ENCODE measurements at places on chromosomes 7 and 10.

DNA sequence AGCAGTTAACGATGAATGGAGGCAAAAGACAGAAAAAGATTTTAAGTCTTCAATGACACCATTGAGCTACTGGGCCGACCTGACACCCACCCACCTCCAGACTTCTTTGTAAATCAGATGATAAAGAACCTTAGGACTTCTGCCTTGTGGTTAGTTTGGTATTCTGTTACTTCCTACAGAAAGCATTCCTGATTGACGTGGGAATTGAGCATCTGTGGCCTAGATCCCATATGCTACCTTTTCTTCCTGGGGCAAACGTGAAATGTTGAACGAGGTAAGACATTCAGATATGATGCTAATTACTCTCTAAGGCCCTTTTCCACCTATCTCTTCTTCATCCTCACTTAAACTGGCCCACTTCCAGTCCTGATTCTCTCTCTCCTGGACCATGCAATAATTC is 10.2 kb downstream of the PRLHR start:
- no peak for DNase-seq

- DNase-seq: peak; percentile 57
These were observed 10.3 kb downstream of the SFXN3 start for GRCh38 chr10:101041252-101041761.

DNA sequence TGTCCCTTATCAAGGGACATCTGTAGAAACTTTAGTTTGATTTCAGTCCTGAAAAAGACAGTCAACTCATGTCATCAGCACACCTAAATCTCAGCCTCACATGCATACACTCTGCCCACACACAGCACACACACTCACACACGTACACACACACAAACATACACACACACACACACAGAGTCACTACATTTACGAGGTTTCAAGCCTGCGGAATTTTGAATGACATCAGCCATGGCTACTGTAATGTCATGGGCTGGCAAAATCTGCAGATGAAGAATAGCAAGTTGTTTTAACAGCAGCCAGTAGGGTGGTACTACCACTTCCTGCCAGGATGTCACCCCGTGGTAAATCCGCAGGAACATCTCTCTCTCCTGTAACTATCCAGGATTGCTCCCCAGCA is 37.1 kb upstream of the EZH2 start:
- no peak for DNase-seq

DNA sequence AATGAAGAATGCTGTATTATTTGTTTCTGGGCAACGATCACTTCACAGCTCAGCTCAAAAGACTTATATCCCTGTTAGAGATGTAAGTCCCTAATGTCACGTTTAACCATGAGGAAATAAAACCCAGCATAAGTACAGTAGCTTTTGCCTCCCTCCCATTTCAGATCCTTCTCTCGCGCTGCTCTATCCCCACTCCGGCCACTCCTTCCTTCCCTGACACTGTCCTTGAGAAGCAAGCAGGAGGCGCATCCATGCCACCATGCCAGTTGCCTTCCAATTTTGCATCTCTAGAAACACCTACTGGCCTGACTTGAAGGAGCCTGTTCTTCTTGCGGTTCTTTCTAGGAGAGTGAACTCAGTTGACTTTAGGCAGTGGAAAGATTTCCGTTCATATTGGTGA is 1.2 kb downstream of the FAM180A start:
- no peak for DNase-seq

GRCh38 chr10:80344276-80344675 is 12.3 kb downstream of the DYDC1 start:
- DNase-seq: no peak

GRCh38 chr10:65675236-65675635 is 1250.6 kb upstream of the LRRTM3 start:
- no peak for DNase-seq
